ENCODE measurements at places on chromosomes 1 and 21. TPM values are rescaled to one million over a fixed set of nuclear protein-coding genes. Genes with fewer than 3 reads are reported as not detected.

DNA sequence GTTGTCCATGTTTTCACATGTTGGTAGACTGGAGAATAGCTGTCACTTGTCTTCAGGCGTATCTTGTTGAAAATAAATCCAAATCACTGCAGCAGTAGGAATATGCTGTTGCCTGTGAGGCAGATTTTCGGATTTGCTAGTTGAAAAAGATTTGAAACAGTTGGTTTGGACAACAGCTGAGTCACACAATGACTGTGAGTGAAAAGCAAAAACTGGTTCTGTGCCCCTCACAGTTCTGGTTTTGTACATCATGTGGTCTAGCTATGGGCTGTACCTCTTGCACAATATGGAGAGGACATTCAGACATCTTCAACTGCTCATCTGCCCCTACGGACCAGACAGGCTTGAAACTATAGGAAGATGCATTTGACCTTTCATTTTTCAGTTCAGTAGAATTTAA is 1.8 kb downstream of the ARF1 start:
- DNase-seq = no peak

DNA sequence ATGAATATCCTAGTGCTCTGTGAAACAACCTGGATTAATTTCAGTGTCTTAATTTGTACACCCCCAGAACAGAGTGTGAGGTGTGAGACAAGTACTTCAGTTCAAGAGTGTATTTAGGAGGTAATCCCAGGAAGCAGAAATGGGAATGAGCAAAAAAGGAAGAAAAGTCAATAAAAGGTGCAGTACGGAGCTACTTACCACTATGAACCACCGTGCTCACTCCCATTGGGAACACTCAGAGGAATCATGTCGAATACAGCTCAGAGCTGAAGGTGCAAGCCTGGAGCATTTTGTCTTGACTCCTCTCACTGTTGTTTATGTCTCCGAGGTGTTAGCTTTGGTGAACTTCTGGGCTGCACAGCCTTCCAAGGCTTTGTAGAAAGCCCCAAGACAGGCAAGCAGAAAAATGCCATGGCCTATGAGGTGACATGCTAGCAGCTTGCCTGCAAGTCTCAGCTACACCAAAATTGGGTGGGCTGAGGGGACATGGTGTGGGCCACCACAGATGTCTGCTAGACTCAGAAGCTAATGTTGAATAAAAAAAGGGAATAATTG is 7.4 kb upstream of the SVBP start:
- DNase-seq = no peak

GRCh38 chr1:203046984-203047630 is 20.8 kb downstream of the PPFIA4 start:
- no peak for DNase-seq

DNA sequence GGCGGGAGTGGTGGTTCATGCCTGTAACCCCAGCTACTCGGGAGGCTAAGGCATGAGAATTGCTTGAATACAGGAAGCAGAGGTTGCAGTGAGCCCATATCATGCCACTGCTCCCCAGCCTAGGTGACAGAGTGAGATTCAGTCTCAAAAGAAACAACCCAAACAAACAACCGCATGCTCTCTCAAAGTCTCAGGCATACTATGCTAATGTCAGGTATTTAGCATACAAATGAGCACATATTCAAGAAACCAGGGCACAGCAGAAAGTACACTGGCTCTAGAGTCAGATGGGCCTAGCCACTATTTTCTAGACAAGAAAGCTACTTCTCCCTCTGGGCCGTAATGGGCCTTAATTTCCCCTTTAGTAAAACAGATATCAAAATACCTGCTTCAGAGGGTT is 55.0 kb downstream of the ELAVL4 start:
- no peak for DNase-seq

- DNase-seq = no peak
Observed at GRCh38 chr1:159835862-159836525, 9.3 kb downstream of the SLAMF8 start.

DNA sequence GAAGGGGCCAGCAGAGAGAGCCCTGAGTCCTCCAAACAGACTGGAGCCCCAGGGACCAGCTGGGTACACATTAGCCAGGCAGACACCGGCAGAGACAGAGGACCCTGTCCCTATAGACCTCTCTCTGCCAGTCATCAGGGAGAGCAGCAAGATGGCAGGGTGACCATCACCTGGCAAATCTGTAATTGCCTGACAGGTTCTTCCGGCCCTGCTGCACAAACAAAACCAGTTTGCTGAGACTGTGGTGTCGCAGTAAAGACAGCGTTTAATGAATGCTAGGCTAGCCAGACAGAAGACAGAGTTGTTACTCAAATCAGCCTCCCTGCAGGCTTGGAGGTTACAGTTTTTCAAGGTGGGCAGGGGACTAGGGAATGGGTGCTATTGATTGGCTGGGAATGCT is 618.9 kb downstream of the NPHP4 start:
- DNase-seq = no peak

DNA sequence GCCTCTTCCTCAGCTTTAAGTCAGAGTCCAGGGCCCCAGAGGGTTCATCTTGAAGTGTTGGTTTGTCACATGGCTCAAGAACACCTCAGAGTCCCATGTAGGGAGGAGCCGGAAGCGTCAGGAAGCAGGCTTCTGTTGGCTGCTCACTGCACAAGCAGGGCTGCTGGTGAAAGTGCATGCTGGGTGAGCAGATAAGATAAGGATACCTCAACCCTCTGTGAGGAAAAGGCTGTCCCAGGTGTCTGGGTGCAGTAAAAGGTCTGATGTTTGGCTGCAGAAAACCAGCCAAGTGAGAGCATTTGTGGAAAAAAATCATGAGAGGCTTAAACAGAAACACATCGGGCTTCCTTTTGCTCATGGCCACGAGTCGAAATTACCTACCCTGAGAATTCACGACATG is 6.2 kb upstream of the TEX35 start:
- no peak for DNase-seq

DNA sequence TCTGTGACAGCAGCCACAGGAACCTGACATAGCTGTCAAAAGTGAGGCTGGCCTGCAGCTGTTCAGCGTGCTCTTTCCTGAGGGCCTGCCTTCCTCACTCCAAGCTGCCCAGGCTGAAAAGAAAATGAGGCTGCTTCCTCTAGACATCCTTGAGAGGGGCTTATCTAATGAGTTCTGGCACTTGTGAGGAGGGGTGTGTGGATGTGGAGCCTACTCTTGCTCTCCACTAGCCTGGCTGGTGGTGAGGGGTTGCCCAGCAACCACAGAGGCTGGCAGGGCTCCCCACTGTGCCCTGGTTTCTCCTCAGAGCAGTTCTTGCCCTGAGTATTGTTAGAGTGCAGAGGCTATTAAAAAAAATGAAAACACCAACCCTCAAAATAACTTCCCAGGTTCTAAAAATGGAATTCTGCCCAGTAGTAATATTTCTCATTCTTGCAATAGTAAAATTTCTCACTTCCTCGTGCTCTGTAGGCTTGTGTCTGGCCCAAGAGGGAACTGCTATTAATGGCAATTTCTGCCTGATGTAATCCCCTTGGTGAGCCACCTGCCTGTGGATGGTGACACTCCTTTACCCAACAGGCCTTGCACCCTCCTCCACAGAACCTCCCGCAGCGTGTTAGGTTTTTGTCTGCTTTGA is 52.6 kb upstream of the EPS8L3 start:
- no peak for DNase-seq

DNA sequence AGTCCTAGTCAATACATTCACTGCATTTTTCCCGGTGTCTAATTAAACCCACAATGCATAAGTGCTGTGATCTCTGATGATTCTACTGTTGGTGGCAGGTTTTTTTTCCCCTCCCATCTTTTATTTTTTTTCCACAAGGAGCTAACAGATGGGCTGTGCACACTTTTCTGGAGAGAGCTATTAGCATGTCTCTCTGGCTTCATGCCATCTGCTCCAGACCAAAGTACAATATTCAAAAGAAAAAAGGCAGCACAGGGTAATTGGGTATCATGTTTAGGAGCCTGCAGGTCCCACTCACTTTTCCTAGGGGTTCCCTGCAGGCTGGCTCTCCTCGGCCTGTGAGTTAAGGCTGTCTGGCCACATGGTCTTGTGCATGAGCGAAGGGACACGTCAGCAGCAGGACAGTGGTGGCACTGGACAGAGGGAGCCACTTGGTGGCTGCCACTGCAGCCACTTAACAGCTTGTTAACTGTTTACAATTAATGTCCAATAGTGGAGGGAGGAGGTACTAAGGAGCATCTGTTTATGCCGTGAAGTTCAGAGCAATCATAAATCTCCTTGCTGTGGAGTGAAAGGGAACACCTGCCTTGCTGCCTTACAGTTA is 53.5 kb upstream of the C8B start:
- no peak for DNase-seq

- DNase-seq = no peak
Observed at GRCh38 chr1:225412803-225413351, 15.0 kb downstream of the LBR start.

DNA sequence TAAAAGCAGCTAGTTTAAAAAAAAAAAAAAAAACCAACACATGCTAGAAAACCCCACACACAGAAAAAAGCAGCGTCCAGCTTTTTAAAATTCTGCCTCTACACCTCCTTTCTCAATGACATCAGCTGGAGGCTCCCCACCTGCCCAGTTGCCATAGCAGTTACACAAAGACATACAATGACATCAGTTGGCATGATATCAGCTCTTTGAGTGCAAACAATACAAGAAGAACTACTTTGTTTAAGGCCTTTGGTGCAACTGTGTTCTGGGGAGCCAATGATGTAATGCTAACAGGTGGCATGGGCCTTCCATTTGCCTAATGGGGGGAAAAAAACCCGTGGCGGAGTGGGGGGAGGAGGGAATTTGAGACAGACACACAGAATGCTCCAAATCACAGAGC is 32.9 kb downstream of the DUSP10 start:
- peak; percentile 14 for DNase-seq

- DNase-seq = no peak
Observed at GRCh38 chr1:67818725-67819301, 14.5 kb downstream of the GNG12 start.

GRCh38 chr1:29496701-29497100 is 260.4 kb downstream of the PTPRU start:
- DNase-seq = no peak

DNA sequence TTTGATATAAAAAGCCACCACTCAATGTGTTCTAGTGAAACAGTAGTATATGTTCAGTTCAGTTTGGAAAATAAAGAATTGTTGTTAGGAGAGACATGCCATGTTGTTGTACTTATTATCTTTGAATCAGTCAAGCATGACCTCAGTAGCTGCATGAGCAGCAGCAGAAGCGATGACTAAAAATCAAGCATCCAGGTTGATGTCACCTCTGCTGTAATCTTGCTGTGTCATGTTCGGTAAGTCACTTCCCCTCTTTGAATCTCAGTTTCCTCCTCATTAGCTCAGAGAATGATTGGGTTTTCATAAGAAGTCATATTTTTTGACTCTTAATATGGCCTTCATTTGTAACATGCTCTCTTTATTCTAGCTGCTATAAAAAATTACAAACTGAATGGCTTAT is 428.4 kb upstream of the B3GALT2 start:
- DNase-seq = no peak

DNA sequence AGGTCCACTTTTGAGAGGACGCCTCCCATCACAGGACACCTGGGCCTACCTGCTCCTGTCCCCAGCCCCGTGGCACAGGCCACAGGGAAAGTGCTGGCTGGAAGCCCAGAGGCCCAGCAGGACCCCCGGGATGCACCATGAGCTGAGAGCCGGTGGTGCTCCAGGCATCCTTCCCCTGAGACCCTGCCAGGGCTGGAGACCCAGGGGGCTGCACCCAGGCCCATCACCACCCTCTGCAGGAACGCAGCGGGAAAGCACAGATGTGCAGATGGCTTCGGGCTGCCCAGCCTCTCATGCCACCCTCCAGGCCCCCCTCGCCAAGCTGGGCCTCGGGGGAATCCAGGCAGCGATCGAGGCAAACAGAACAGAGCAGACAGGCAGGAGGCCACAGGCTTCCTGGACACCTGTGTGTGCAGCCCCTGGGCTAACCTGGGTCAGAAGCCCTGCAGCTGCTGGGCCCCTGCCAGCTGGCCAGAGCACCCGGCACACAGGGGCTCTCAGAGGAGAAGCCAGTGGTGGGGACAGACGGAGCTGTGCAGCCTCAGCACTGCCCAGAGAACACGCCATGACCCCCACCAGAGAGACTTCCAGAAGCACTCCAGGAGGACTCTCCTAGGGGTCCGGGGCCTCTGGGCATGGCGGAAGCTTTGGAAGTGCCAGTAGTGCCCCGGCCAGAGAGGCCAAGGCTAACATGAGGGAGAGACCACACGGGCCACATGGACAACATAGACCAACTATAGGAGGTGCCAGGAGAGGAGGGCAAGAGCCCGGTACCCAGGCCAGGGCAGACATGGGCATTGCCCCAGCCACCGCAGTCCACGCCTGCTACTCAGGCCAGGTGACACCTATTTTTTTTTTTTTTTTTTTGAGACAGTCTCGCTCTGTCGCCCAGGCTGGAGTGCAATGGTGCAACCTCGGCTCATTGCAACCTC is 71.4 kb downstream of the ARHGEF16 start:
- DNase-seq = no peak

GRCh38 chr1:19402031-19402813 is 83.1 kb downstream of the CAPZB start:
- DNase-seq = no peak

DNA sequence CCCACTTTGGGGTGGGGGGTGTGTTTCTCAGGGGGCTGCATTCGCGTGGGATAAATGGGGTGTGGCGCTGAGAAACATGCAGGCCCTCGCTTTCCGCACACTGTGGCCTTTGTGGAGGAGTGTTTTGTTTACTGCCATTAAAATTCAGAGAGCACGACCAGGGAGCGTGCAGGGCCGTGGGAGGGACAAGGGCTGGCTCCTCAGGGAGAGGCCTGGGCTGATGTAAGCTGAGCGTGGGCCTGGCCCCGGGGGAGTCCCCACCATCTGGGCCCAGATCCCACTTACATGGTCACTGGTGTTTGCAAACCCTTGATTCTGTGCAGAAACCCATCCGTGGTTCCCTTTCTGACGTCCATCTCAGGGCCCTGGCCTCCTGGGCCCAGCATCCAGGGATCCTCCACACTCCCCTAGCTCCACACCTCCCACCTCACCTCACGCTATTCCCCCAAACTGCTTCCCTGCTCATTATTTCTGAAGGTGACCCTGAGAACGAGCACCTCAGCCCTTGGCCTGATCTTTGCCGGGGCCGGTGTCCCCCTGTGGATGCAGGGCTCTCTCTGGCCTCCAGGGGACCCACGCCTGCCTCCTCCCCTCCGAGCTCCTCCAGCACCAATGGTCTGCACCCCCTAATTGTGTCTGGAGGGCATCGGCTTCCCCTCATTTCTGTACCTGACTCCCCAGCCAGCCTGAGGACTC is 92.5 kb upstream of the SIM2 start:
- DNase-seq = no peak

- DNase-seq = no peak
Observed at GRCh38 chr1:159121526-159121925, 45.0 kb upstream of the AIM2 start.

DNA sequence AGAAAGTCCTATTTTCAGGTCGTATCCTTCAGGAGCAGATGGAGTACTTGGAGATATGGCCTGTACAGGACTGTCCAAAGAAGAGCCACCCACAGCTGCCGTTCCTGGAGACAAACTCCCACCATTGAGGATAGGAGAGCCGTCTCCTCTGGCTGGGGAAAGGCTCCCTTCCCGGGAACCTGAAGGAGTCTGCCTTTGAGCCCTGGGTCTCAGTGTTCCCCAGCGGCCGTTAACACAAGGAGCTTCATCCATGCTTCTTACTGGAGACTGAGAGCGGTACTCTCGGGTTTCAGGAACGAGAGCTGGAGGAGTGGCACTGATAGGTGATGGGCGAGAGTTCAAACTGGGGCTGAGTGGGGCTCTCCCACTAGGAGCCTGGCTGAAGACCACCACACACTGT is 14.4 kb upstream of the CPLANE2 start:
- no peak for DNase-seq

The EEIG2 gene
- total RNA-seq = 7.8 TPM

The MYCL gene
- total RNA-seq = 21.3 TPM

The OR2AK2 gene
- total RNA-seq = not detected

The SEMA6C gene
- 34.0 TPM for total RNA-seq

The CHRM3 gene
- total RNA-seq = 3.0 TPM

The MAD2L2 gene
- 105 TPM for total RNA-seq

The CDC42 gene
- 287 TPM for total RNA-seq
